ENCODE measurements at places on chromosomes 7 and 10.

GRCh38 chr7:79461660-79462059 lies 8.2 kb upstream of the MAGI2 start:
- DNase-seq: no peak

- no peak for DNase-seq
These were observed 192.4 kb downstream of the SDK1 start for GRCh38 chr7:3493499-3493898.

DNA sequence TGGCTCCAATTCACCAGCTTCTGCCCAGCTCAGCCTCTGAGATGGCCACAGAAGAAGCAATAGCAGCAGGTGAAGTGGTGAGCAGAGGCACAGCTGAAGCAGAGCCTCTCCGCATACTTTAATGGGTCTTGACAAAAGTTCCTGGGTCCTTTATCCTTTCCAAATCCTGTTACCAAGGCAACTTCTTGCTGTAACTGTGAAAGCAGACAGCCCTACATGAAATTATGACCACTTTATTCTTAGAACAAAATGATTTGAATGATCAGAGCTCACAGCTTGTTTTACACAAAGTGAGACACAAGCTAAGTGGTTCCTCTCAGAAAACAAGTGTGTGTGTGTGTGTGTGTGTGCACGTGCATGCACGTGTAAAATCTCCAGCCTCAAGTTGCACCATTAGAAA lies 245.6 kb downstream of the HTR7 start:
- DNase-seq: no peak

DNA sequence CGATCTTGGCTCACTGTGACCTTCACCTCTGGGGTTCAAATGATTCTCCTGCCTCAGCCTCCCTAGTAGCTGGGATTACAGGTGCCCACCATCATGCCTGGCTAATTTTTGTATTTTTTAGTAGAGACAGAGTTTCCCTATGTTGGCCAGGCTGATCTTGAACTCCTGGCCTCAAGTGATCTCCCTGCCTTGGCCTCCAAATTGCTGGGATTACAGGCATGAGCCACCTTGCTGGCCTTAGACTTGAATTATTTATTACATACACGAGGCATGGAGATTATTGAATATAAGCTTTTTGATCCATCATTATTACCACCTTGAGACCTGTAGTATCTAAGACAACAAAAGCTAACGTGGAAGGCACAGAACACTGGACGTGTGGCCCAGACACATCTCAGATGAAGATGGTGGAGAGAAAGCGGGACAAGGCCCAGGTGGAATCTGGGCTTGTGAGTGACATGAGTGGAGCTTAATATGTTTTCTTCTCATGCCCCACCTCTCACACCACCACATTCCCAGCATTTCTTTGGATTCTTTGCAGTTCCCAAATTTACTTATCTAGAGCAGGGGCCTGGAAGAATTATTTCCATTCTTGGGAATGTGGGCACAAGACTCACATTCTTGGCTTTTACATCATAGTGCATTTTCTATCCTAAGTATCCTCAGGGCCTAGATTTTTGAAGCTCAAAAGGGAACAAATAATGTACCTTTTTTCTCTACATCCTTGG lies 76.6 kb downstream of the SUGCT start:
- no peak for DNase-seq

DNA sequence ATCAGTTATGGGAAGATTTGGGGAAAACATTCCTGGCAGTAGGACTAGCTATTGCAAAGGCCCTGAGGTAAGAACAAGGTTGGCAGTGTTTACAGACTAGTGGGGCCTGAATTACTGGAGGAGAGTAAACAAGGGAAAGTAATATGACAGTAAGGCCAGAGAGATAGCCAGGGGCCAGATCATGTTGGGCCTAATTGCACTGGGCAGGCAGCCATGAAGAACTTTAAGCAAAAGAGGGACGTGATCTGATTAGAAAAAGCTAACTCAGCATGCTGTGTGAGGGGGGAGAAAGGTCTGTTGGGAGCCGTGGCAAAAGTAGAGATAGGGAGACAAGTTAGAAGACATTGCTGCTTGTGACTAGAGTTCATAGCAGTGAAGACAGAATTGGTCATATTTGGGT lies 9.2 kb downstream of the NUP42 start:
- no peak for DNase-seq

- no peak for DNase-seq
These were observed 101.4 kb downstream of the PODXL start for GRCh38 chr7:131455001-131455400.

DNA sequence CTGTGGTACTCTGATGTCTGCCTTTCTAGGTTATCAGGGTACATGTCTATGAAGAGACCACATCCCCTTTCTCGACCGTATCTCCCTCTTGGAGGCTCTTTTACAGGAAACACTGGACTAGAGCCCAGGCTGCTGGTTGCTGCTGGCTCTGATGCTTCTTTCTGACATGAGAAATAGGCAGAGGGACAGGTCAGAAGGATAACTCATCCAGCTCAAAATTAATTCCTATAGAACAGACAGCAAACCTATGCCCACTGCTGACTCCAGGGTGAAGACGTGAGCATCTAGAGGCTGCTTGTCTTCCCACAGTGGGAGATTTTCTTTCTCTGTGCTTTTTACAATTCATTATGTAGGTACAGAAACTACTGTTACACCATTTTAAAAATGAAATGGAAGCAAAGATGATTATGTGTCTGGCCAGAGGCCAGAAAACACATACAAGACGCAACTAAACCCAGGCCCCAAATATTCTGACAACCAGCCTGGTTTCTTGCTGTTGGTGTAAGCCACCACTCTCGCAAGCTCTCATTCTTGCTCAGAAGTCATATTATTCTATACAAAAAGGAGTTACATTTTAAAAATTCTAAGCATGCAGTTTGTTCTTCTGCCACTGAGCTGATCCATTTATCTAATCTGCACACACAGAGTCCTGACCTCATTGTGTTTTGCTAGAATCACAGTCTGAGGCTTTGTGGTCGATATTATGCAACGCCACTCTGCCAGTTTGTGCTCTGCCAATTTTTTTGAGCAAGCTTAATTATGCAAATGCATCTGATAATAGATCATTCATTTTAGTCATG lies 424.3 kb downstream of the KIF20B start:
- no peak for DNase-seq

DNA sequence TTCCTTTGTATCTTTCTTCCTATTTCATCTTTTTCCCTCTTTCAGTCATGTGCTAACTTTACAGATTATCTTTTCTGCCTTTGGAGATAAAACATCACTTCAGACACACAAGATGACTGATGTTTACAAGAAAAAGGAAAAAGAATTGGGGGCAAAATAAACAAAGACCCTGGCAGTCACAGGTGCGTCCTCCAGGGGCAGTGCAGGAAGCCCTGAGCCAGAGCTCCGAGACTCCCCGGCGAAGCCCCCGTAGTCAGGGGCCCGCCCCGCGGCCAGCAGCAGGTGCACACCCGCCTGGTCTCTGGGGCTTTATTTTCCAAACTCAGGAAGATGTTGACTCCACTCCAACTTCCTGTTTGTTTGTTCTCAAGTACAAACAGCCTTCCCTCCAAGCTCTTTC lies 10.2 kb downstream of the STK32C start:
- DNase-seq: no peak

DNA sequence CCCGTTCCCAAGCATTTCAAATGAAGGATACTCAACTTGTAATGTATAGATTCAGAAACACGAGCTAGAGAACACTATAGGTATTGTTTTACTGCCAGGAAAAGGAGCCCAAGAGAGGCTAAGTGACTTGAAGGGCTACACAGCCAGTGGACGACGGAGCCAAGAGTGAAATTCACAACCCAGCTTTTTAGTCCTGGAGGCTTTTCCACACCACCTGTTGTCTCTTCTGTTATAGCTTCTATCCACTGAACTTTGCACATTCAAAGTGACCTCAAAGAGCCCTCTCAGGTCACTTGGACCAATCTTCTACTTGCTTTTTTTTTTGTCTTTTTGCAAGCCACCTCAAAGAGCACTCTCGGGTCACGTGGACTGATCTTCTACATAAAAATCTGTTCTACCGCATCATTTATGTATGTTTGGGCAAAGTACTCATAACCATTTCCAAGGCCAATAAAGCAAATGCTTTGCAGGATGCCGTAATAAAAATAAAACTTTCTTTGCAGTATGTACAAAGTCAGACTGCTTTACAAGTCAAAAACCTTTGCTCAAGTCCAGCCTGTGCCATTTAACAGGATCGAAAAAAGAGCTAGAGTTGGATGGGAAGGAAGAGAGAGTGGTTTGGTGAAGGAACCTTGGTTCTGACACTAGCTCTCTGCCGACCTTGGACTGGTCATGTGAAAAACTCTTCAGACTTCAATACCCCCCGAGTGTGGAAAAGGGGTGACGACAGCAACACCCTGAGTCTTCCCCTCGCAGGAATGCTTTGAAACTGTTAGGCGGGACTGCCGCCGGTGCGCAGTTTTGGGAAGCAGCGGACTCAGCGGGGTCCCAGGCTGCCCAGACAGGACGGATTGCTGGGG lies 821 bp downstream of the SLC35B4 start:
- DNase-seq: no peak

- no peak for DNase-seq
These were observed 198.1 kb upstream of the RNF32 start for GRCh38 chr7:156442516-156442915.

All from stimulated activated CD4-positive, alpha-beta T cell treated with anti-CD3 and anti-CD28 coated beads, Interleukin-4, amount 100 ng/mL, for 1 hour (primary cell).